ENCODE measurements at places on chromosomes 11 and 22. TPM values are rescaled to one million over a fixed set of nuclear protein-coding genes. Genes with fewer than 3 reads are reported as not detected.

The ZNF70 gene
- 2.6 TPM for total RNA-seq

The FGF19 gene
- total RNA-seq, result 27.4 TPM

The CNTN5 gene
- not detected for total RNA-seq

The KCNK4 gene
- total RNA-seq, result 1.0 TPM

The FLRT1 gene
- total RNA-seq, result 0.54 TPM

The OR52H1 gene
- total RNA-seq, result 0.28 TPM

The CRYBB3 gene
- not detected for total RNA-seq

The PARVG gene
- total RNA-seq, result not detected
